ENCODE measurements at places on chromosomes 11 and 22. TPM values are rescaled to one million over a fixed set of nuclear protein-coding genes. Genes with fewer than 3 reads are reported as not detected.

The OR10A2 gene
- not detected for total RNA-seq

GRCh38 chr11:43922295-43922648 lies 20.2 kb upstream of the C11orf96 start:
- peaks cover 23% of the 10 kb centered on the region for H3K36me3 ChIP-seq
- H3K4me1 ChIP-seq = peaks cover 16% of the 10 kb centered on the region
- H3K27me3 ChIP-seq = no peaks in the 10 kb centered on the region
- no peak overlapping the region for H3K4me3 ChIP-seq

The USH1C gene
- total RNA-seq = not detected

DNA sequence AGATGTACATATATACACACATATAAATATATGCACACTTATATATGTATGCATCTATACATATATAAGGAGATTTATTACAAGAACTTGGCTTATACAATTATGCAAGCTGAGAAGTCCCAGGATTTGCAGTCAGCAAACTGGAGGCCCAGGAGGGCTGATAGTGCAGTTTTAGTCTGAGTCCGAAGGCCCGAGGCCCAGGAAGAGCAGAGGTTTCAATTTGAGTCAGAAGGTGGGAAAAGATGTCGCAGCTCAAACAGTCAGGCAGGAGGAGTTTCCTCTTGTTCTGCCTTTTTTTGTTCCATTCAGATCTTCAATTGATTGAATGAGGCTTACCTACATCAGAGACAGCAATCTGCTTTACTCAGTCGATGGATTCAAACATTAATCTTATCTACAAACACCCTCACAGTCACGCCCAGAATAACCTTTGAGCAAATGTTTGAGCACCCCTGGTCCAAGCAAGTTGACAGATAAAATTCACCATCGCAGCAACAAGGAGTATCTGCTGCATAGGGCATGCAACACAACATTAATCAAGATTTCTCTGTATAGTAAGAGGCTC lies 4.0 kb upstream of the SGSM1 start:
- DNase-seq = no peak
- H3K4me3 ChIP-seq = no peak overlapping the region
- peaks cover 3% of the 10 kb centered on the region for H3K27me3 ChIP-seq
- no peaks in the 10 kb centered on the region for H3K36me3 ChIP-seq
- no peak overlapping the region for H3K27ac ChIP-seq
- H3K4me1 ChIP-seq = peaks cover 12% of the 10 kb centered on the region

The ZNF214 gene
- not detected for total RNA-seq

DNA sequence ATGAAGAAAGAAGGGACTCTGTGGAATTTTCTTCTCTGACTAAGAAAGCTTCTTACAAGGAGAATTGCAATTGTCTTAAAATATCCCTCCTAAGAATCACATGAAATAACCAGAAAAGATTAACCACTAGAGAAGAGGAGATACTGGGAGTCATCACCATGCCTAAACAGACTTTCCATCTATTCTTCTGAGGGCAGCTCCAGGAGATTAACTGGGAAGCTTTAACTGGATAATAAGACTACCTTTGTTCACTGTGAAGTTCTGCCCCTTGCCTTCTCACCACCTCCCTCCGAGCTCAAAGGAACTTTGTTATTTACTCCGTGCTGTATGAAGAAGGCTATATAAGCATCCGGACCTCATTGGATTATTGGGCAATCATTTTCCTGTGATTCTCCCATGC lies 24.5 kb upstream of the MMP7 start:
- H3K27me3 ChIP-seq = no peaks in the 10 kb centered on the region
- no peak for DNase-seq
- no peak overlapping the region for H3K4me3 ChIP-seq
- H3K4me1 ChIP-seq = peaks cover 12% of the 10 kb centered on the region
- no peak overlapping the region for H3K27ac ChIP-seq

GRCh38 chr11:90148900-90149299 lies 14.4 kb downstream of the NAALAD2 start:
- no peak overlapping the region for H3K27ac ChIP-seq
- H3K27me3 ChIP-seq = peaks cover 7% of the 10 kb centered on the region
- no peak overlapping the region for H3K4me3 ChIP-seq
- DNase-seq = no peak
